ENCODE measurements at places on chromosomes 1 and 21. TPM values are rescaled to one million over a fixed set of nuclear protein-coding genes. Genes with fewer than 3 reads are reported as not detected.

- H3K27ac ChIP-seq, result no peak overlapping the region
- H3K4me1 ChIP-seq, result peaks cover 36% of the 10 kb centered on the region
- no peak for DNase-seq
These were observed 71.1 kb downstream of the IER5 start for GRCh38 chr1:181159451-181160140.

DNA sequence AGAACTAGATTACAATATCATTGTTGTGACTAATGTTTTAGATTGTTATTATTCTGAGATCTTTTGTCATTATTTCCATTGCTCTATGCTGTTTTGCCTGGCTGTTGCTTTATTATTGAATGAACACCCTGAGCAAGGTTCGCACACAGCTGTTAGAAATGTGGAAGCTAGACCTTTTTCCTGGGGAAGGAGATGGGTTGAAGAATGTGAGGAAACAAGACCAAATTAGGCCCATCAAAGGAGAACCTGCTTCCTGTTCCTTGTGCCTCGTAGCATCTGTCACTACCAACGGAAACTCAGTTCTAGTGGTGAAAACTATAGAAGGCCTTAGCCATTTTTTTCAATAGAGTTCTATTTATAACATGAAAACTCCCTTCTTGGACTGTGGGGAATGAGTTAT is 68.7 kb downstream of the RGL1 start:
- no peaks in the 10 kb centered on the region for H3K36me3 ChIP-seq
- peak; percentile 36 for DNase-seq
- no peaks in the 10 kb centered on the region for H3K4me1 ChIP-seq
- H3K4me3 ChIP-seq, result no peak overlapping the region

DNA sequence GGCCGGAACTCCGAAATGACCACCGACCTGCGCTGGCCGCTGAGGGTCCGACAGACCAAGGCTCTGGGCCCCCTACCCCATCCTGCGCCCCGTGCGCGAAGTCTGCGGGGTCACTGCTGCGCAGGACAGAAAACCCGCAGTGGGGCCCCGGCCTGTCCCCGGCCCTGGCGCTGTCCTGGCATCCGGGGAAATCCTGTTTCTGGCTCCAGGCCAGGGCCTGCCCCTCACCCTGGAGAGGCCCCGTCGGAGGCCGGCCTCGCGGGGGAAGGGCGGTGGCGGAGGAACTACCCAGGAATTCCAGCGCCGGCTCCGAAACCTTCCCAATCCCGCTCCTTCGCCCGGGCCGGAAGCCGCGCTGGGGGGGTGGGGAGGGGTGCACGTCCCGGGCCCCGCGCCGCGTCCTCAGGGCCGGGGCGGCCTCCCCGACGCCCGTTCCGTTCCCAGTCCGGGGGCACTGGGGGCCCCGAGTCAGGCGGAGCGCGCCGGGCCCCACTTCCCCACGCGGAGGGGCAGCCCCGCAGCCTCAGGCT is 77.0 kb downstream of the MORN1 start:
- peaks cover 58% of the 10 kb centered on the region for H3K4me1 ChIP-seq
- peak overlapping the region; percentile 13 for H3K4me3 ChIP-seq
- no peaks in the 10 kb centered on the region for H3K27me3 ChIP-seq
- H3K36me3 ChIP-seq, result no peaks in the 10 kb centered on the region
- peak overlapping the region; percentile 76 for H3K27ac ChIP-seq

DNA sequence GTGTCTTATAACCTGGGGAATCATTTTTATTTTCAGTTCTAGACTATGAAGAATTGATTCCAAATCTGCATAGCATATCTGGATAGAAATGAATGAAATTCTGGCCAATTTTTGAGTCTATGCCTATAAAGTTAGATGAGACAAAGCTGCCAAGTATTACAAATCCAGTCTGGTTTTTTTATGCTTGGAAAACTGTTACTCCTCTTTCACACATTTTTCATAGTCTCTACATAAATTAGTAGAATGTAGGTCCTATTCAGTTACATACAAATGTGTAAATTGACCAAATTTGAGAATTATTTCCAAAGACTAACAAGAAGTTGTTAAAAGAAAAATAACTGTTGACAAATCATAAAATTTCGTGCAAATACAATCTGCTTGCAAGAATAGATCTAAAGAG is 1505.2 kb downstream of the AMY1C start:
- H3K27ac ChIP-seq, result no peak overlapping the region
- no peak for DNase-seq
- H3K4me1 ChIP-seq, result no peaks in the 10 kb centered on the region
- no peaks in the 10 kb centered on the region for H3K27me3 ChIP-seq
- H3K4me3 ChIP-seq, result no peak overlapping the region

DNA sequence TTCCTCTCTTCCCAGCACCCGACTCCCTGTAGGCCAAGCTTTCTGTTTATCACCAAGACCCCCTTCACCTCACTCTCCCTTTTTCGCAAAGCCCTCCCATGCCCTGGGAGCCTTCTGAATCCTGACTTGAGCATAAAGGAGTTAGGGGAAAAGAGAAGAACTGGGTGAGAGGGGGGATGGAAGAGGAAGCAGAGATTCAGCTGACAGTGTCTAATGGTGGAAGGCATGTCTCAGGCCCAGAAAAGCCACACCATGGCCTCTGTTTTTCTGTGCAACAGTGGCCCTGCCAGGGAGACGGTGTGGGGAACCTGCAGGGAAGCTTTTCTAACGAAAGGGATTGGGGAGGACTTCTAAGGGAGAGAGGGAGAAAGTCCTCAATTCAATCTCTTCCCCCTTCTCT is 32.9 kb upstream of the SLC30A1 start:
- H3K4me3 ChIP-seq, result no peak overlapping the region
- no peak overlapping the region for H3K27ac ChIP-seq
- H3K27me3 ChIP-seq, result no peaks in the 10 kb centered on the region
- H3K36me3 ChIP-seq, result no peaks in the 10 kb centered on the region

DNA sequence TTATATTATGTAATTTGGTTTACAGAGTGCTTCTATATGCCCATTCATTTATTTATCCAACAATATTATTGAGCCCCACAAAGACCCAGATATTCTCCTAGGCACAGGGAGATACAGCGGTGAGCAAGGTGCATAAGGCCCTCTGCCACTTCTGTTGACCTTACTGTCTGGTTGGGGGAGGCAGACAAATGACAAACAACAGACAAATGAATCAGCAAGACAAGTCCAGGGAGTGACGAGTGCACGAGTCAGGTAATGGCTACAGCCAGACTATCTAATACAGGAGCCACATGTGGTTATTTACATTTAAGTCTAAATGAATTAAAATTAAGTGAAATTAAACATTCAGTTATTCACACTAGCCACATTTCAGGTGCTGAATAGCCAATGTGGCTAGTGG is 22.0 kb upstream of the BCAR3 start:
- H3K4me1 ChIP-seq, result peaks cover 21% of the 10 kb centered on the region
- DNase-seq, result no peak
- no peaks in the 10 kb centered on the region for H3K36me3 ChIP-seq

- H3K27me3 ChIP-seq, result no peaks in the 10 kb centered on the region
- no peak overlapping the region for H3K4me3 ChIP-seq
- no peaks in the 10 kb centered on the region for H3K36me3 ChIP-seq
- H3K4me1 ChIP-seq, result no peaks in the 10 kb centered on the region
- H3K27ac ChIP-seq, result no peak overlapping the region
- no peak for DNase-seq
These were observed 38.2 kb downstream of the ETS2 start for GRCh38 chr21:38843806-38844503.

DNA sequence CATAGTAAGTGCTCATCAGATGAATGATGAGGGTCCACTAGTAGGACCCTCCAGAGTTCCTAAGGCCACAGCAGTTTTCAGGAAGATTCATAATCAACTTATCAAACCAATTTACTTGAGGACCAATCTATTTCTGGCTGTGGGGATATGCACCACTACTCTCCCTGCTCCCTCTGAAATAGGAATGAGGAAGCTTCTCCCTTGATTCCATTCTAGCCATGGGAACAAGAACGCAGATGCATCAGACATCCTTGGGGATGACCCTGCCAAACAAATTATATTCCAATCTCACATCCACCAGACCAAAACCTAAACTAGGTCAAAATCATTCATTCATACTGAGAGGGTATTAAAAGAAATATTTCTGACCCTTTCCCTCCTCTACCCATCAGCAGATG is 31.5 kb downstream of the JAK1 start:
- H3K27ac ChIP-seq, result no peak overlapping the region
- H3K4me3 ChIP-seq, result no peak overlapping the region
- H3K36me3 ChIP-seq, result peaks cover 4% of the 10 kb centered on the region
- no peaks in the 10 kb centered on the region for H3K27me3 ChIP-seq

DNA sequence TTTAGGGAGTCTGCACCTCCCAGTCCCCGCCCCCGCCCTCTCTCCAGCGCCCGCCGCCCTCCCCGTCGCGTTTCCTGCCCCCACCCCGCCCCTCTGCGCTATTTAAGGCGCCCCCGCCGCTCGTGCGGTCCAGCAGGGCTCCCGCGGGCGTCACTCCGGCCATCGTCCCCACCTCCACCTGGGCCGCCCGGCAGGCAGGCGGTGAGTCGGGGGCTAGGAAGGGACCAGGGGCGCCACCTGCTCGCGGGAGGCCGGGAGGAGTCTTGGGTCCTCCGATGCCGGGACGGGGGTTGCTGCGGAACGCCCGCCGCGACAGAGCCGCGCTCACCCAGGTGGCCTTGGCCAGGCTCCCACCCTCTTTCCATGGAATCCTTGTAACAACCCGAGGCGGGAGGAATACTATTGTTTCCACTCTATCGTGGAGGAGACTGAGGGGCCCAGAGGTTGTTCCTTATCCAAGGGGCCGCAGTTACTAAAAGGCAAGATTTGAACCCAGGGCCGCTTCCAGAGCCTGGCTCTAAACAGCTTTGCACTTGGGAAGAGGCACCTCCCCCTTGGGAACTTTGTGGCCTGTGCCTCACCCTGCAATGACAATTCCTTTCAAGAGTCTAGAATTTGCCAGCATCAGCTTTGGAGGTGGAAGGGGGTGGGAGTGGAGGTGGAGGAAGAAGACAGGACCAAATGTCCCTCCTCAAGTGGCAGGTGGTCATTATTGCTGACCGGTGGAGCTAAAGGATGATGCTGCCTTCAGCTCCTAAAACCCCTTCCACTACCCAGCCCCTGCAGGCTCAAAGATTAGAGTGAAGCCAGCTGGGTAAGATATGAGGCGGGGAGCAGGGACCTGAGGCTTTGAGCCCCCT is at the start of gene GJA4:
Gene GJA4 (plus strand): TSS at position 132 of the 860 bp plus-strand sequence. CDS start 1,215 bp downstream, outside the sequence.
- no peak within 1 kb of the TSS for H3K27ac ChIP-seq
- H3K27me3 ChIP-seq, result peaks cover 3% of the 10 kb centered on the region
- H3K4me3 ChIP-seq, result no peak within 1 kb of the TSS
- no peaks in the 10 kb centered on the region for H3K36me3 ChIP-seq

DNA sequence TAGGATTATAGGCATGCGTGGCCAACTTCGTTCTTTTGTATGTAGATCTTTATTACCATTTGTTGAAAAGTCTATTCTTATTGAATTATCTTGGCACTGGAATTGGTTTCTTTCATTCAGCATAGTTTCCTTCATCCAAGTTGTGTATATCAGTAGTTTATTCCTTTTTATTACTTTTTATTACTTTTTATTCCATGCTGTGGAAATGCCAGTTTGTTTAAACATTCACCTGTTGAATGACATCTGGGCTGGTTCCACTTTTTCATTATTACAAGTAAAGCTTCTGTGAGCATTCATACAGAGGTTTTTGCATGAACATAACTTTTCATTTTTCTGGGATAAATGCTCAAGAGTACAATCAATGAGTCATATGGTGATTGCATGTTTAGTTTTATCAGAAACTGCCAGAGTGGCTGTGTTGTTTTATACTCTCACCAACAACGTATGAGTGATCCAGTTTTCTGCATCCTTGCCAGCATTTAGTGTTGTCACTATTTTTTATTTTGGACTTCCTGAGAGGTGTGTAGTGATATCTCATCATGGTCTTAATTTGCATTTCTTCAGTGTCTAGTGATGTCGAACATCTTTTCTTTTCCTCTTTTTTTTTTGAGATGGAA is 28.6 kb downstream of the PTPRU start:
- H3K36me3 ChIP-seq, result no peaks in the 10 kb centered on the region
- no peak overlapping the region for H3K4me3 ChIP-seq
- H3K27me3 ChIP-seq, result peaks cover 18% of the 10 kb centered on the region
- peaks cover 4% of the 10 kb centered on the region for H3K4me1 ChIP-seq
- H3K27ac ChIP-seq, result no peak overlapping the region
- no peak for DNase-seq

GRCh38 chr1:197321811-197322210 is 53.8 kb downstream of the CRB1 start:
- no peaks in the 10 kb centered on the region for H3K4me1 ChIP-seq
- no peak for DNase-seq
- H3K27me3 ChIP-seq, result no peaks in the 10 kb centered on the region
- no peak overlapping the region for H3K27ac ChIP-seq
- no peak overlapping the region for H3K4me3 ChIP-seq
- no peaks in the 10 kb centered on the region for H3K36me3 ChIP-seq

- H3K4me1 ChIP-seq, result peaks cover under 1% of the 10 kb centered on the region
- H3K27ac ChIP-seq, result no peak overlapping the region
- no peak for DNase-seq
- no peaks in the 10 kb centered on the region for H3K36me3 ChIP-seq
These were observed 111.7 kb downstream of the RHOU start for GRCh38 chr1:228846952-228847351.

GRCh38 chr1:67668660-67669059 is 16.3 kb upstream of the GADD45A start:
- no peaks in the 10 kb centered on the region for H3K4me1 ChIP-seq
- H3K36me3 ChIP-seq, result no peaks in the 10 kb centered on the region
- H3K4me3 ChIP-seq, result no peak overlapping the region
- no peak overlapping the region for H3K27ac ChIP-seq
- peaks cover 2% of the 10 kb centered on the region for H3K27me3 ChIP-seq

DNA sequence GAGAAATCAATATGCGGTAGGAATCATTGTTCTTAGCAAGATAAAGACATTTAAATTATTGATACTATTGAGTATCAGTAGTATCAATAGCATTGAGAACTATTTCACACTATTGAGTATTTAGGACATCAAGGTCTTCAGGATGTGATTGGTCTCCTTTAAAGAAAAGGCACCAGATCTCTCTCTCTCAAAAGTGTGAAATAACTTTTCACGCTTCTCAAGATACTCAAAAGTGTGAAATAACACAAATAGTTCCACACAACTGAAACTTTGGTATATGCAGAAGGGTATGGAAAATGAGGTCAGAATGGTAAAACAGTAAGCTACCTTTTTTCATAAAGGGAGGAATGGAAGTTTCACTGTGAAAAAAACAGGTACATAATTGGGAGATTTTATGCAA is 6.7 kb upstream of the PYHIN1 start:
- DNase-seq, result peak; percentile 46
- no peak overlapping the region for H3K4me3 ChIP-seq
- H3K27me3 ChIP-seq, result no peaks in the 10 kb centered on the region
- H3K36me3 ChIP-seq, result no peaks in the 10 kb centered on the region

GRCh38 chr1:154786804-154787570 is 83.1 kb downstream of the KCNN3 start:
- no peak overlapping the region for H3K4me3 ChIP-seq
- H3K27ac ChIP-seq, result no peak overlapping the region
- no peaks in the 10 kb centered on the region for H3K36me3 ChIP-seq
- peaks cover 15% of the 10 kb centered on the region for H3K4me1 ChIP-seq
- no peaks in the 10 kb centered on the region for H3K27me3 ChIP-seq

The RGS7 gene
- not detected for total RNA-seq

The C1orf87 gene
- not detected for total RNA-seq

The HAO2 gene
- not detected for total RNA-seq

The FMO3 gene
- not detected for total RNA-seq

The SCP2 gene
- 118 TPM for total RNA-seq
